ENCODE measurements at places on chromosomes 7 and 10.
A peak's percentile ranks its signal among the peaks of the same experiment; 100 is the strongest.

DNA sequence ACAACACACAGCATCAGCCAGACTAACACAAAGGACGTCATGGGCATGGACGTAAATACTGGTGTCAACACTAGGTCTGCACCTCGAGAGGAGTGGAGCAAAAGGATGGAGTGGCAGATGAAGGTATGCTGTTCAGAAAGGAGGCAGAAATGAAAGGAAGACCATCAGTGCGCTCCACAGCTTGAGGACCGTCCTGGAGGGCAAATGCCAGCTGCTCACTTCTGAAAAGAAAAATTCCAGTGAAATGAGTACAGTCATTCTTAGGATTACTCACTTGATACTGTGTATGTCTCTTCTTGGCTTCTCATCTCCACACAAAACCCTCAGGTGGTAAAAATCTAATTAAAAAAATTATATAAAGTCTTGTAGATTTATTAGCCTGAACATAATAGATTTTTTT lies 44.8 kb downstream of the EGFR start:
- no peak for DNase-seq

DNA sequence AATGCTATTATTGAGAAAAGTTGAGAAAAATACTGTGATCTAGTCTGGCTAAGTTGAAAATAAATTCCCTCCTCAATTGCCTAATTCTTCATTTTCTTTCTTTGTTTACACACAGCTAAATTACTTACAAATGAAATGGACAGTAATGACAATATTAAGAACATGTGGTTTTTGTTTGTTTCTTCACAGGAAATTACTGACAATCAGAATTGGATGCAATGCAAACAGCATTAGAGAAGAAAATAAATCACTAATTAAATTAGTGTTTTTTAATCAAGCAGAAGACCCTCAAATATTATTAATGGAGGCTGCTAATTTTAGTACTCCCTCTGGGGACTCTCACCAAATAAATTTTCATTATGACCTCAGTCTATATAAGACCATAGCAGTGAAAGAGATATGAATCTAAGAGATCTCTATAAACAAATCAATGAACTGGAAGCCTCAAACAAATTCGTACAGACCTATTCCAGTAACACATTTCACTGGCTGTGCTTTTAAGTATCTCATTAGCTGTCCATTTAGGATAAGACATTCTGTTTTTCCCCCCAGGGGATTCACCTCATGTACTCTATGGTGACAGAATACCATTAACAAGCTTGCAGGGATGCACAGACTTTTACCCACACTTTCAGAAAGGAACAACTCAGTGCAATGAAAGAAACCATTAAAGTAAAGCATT lies 202.0 kb upstream of the DGKB start:
- no peak for DNase-seq

DNA sequence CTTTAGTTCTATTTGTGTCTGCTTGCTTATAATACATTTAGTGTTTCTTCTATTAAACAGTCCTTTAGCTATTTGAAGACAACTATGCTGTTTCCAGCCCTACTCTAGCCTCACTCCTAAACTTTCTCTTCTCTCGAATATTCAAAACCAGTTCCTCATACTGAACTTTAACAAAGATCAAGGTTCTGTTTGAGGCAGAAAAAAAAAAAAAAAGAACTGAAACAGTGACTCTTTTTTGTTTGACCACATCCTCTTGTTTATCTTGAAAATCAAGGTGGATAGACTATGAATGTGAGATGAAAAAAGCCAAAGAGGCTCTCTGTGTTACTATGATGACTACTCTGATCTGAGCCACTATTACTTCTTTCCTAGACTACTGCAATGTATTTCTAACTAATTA lies 154.3 kb downstream of the ZNF365 start:
- peak; percentile 57 for DNase-seq

DNA sequence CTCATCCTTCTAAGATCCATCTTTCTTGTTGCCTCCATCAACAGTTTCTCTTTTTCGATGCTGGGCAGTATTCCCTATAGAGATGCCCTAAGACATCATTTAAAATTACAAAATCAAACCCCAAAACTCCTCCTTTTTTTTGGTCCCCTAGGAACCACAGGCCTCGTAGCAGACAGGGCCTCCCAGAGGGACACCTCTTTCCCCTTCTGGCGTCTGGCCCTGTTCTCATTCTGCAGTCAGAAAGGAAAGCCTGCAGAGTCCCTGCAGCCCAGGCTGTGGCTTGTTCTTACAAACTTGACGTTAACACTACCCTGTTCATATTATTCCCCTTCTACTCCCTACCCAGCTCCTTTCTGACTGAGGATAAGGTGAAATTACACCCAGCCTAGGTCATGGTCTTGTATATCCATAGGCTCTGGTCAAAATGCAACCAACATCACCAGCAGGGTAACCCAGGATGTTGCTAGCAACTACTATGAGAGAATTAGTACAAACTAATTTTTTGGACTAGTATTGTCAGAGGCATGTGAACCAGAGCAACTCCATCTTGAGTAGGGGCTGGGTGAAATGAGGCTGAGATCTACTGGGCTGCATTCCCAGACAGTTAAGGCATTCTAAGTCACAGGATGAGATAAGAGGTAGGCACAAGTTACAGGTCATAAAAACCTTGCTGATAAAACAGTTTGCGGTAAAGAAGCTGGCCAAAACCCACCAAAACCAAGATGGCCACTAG lies 3.5 kb upstream of the EPHA1 start:
- DNase-seq = no peak

GRCh38 chr7:78055001-78055573 lies 256.5 kb downstream of the PHTF2 start:
- no peak for DNase-seq

DNA sequence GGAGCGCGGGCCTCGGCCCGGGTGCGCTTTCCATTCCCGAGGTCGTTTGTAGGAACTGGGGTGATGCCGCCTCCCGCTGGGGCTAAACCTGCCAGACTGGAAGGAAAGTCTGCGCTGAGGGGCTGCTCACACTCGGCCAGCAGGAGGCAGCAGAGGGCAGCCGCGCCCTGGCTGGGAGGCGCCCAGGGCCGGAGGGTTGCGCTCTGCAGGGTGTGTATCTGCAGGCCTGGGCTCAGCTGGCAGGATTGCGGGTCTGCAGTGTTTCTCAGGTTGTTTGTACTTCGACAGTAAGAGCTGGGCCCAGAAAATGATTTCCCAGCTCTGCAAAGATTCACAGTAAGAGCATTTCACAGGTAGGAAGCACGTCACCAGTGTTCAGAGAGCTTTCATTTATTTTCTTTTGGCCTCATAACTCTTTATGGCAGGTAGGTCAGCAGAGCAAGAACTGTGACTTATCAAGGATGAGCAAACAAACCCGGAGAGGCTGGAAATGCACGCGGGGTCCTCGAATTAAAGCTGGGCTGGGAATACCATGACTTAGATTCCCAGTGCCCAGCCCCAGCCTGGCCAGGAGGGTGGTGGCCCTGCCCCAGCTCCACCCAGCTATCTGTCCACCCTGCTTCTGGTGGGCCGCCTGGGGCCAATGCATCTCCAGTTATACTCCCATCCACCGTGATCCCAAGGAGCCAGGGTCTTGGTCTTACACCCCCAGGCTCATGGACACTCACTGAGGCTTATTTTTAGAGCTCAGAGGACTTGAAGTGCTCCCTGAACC lies 15.2 kb upstream of the PPP2R2D start:
- peak; percentile 80 for DNase-seq

GRCh38 chr7:74101061-74101681 lies 17.6 kb downstream of the LIMK1 start:
- no peak for DNase-seq

GRCh38 chr7:137006293-137006692 lies 137.8 kb downstream of the CHRM2 start:
- DNase-seq = no peak

Measured in activated CD4-positive, alpha-beta T cell treated with anti-CD3 and anti-CD28 coated beads, Interleukin-2, Interleukin-4, amounts not matched to agents 100 ng/mL and 50 ng/mL, durations not matched to agents 16 hours and 8 hours (primary cell).